ENCODE measurements at places on chromosomes 7 and 10.

GRCh38 chr7:18941207-18941606 is 176.2 kb downstream of the TWIST1 start:
- peak; percentile 5 for DNase-seq

DNA sequence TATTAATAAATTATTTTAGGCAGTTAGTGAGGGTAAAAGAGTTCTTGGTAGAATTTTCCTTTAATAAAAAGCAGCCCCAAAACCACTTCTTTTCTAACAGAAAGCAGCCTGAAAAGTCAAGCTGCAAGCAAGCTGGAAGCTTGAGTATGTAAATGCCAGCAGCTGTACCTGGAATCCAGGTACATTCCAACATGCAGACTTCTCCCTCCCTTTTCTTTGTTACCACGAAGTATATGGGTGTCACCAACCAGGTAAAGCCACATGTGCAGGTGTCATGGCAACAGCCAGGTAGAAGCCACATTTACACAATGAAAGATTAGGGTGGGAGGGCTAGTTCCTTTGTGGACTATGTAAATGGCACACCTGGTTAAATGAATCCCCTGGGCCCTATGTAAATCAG is 114.6 kb downstream of the EPC1 start:
- DNase-seq = no peak

GRCh38 chr10:6272126-6272525 is 69.4 kb downstream of the PFKFB3 start:
- DNase-seq = no peak

DNA sequence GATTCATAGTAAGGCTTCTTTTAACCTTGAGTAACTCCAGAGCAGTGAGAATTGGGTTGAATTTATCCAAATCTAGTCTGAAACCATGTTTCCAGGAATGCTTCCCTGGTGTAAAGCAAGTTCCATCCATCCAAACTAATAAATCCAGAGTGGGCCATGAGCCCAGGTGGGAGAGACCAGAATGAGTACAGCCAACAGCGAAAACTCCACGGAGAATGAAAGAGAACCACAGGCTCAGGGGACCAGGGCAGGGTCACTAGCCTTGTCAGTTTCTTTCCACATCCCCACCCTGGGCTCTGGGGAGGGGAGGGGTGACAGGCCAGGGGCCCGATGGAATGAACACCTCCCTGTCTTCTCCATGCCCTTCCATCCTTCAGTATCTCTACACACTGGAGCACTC is 180.1 kb downstream of the NEURL1 start:
- no peak for DNase-seq

- DNase-seq = no peak
Observed at GRCh38 chr10:71390461-71390835, 6.3 kb upstream of the CDH23 start.

DNA sequence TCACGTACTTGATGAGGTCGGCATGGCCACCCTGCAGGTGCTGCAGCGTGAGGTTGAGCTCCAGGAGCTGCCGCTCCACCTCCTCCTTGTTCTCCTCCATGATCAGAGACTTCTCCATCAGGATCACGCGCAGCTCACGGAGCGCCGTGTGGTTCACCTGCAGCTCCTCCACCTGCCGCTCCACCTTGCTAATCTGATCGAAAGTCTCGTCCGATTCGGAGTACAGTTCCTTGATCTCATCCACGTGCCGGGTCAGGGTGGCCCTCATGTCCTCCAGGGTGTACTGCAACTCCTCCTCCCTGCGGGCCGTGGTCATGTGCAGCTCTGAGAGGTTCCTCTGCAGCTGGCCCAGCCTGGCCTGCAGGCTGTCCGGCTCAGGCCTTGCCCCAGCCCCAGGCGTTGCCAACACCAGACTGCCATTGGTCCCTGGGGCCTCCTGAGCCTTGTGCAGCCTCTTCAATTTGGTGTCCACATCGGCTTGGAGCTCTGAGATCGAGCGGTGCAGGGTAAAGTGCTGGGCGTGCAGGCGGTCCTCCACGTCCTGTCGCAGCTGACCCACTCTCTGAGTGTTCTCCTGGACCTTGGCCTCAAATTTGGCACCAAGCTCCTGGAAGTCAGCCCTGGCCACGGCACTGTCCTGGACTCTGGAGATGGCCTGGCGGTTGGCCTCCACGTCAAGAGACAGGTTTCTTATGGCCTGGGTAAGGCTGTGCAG is 13.9 kb downstream of the MMRN2 start:
- no peak for DNase-seq

DNA sequence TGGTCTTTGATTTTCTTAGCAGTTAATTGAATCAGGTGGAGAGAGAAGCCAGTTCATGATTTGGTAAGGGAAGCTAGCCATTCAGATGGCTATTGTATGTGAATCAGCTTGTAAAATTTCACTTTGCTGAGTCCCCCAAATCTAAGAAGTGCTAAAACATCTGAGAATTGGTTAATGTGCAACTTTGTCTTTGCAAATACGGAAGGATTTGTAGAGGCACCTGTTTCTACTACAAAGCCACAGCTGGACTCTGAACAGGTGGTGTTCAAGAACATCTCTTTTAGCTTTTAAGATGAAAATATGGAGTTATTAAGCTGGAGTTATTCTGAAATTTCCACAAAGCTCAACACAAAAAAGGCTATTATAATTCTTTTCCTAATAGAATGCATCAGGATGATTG is 132.6 kb downstream of the VPS50 start:
- no peak for DNase-seq

DNA sequence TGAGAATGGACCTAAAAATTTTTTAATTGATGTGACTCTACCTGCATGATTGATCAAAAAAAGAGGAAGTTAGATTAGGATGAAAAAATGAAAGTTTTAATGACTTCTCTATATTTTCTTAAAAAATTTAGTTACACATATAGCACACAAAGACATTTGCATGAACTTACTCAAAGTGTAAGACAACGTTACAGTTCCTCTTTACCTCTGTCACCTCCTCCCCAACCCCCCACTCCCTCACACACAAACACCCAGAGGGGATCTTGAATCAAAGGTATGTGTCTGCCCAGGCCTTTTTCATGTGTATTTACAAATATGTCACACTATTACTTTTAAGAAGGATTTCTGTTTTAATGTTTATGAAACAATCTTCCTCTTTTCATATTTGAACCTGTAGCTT is 20.6 kb upstream of the CDCA7L start:
- no peak for DNase-seq

DNA sequence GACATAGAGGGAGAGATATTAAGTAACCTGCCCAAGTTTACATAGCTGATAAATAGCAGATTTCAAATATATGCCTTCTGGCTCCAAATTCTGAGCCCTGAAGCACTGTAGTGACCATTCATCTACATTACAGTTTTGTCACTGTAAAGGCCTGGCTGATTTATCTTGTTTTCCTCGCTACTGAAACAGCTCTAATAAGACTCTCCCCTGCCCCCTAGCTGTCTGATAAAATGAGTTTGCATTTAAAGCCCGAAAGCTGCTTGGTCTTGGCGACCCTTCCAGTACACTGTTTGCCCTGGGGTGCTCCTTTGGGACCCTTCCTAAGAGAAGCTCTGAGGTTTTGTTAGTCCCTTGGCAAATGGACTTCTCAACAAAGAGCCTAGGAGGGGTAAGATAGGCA is 59.7 kb upstream of the RAB11FIP2 start:
- peak; percentile 61 for DNase-seq

DNA sequence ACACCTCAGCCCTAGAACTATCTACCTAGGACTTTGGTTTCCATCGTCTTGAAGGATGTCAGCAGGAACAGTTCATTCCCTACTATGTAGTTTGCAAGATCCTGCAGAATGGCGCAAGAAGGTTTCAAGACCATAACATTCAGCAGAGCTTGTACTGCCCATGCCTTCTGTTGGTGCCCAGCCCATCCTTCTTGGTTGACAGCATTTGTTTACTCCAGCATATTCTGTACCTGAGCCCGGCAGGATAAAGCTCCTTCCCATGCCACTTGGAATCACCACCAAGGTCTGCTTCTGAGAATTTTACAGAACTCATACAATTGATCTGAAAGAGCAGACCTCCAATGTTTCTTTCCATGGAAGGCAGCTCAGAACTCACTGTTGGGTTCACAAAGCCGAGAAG is 150.8 kb downstream of the ARID5B start:
- peak; percentile 33 for DNase-seq

DNA sequence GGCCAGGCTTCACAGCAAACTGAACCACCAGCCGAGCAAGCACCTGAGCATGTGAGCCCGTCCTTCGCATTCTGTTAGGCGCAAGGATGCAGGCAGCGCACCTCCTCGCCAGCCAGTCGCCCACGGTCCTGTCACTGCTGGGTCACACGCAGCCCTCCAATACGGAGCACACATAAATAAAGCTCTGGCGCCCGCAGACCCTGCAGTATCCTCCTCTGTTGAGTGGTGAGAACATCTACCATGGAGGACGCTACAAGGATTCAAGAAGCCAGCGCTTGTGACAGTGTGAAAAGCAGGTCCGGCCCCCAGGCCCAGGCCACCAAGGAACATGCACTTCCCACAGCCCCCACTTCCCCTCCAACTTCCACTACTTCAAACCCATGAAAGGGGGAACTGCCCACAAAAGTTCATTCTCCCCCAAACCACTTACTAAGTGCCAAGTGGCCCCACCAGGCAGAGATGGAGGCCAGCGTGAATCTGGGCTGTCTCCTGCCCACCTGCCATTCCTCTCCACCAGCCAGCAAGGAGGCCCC is 34.8 kb downstream of the VOPP1 start:
- DNase-seq = no peak

DNA sequence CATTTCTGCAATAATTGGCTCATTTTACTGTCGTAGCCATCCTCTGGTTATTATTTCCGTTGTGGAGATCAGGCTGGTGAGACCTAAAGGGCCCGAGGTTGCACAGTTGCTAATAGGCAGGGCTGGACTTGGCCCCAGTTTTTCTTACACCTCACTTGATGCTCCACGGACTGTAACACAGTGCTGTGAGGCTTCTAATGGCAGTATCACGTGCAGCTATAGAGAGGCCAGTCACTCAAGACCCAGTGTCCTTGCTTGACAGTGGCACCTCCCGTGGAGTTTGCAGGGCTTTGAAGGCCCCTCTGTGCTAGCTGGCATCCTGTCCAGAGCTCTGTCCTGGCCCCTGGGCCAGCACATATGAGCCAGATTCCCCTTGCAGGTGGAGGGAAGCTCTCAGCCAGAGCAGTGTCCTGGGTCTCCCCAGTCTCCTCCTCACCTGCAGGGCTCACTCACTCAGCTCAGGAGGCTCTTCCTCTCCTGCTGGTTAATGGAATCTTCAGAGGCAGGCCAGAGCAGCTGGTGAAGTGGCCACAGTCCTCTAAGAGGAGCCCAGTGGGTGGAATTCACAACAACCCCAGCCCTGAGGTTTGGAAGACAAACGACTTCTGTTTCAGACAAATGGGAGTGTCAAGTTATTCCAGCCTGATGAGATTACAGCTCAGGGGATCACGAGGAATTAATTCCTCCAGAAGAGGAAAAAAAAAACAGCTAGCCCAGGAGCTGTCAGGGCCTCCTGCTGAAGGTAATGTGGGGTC is 114.2 kb upstream of the FAM180A start:
- DNase-seq = no peak

GRCh38 chr7:89002981-89003956 is 207.7 kb upstream of the TEX47 start:
- no peak for DNase-seq

GRCh38 chr10:789831-790701 is 100.6 kb upstream of the DIP2C start:
- DNase-seq = no peak

- DNase-seq = peak; percentile 43
Observed at GRCh38 chr10:7261351-7261750, 149.5 kb downstream of the SFMBT2 start.

GRCh38 chr10:77967611-77968022 is 41.1 kb upstream of the DLG5 start:
- DNase-seq = no peak

GRCh38 chr7:23012186-23012585 is 1.7 kb downstream of the HYCC1 start:
- DNase-seq = no peak

DNA sequence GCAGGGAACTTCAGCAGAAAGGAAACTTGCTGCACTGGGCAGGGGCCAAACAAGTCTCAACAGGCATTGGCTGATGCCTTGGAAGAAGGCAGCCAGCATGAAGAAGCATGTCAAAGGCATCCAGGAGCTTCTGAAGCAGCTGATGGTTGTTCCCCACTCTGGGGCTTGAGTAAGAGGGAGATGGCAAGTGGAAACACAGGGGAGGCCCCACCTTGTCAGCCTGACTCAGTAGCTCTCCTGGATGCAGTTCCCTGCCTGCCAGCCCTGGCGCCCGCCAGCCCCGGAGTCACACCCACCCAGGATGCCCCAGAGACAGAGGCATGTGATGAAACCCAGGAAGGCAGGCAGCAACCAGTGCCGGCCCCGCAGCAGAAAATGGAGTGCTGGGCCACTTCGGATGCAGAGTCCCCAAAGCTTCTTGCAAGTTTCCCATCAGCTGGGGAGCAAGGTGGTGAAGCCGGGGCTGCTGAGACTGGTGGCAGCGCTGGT is 96.5 kb downstream of the TACC2 start:
- DNase-seq = no peak

DNA sequence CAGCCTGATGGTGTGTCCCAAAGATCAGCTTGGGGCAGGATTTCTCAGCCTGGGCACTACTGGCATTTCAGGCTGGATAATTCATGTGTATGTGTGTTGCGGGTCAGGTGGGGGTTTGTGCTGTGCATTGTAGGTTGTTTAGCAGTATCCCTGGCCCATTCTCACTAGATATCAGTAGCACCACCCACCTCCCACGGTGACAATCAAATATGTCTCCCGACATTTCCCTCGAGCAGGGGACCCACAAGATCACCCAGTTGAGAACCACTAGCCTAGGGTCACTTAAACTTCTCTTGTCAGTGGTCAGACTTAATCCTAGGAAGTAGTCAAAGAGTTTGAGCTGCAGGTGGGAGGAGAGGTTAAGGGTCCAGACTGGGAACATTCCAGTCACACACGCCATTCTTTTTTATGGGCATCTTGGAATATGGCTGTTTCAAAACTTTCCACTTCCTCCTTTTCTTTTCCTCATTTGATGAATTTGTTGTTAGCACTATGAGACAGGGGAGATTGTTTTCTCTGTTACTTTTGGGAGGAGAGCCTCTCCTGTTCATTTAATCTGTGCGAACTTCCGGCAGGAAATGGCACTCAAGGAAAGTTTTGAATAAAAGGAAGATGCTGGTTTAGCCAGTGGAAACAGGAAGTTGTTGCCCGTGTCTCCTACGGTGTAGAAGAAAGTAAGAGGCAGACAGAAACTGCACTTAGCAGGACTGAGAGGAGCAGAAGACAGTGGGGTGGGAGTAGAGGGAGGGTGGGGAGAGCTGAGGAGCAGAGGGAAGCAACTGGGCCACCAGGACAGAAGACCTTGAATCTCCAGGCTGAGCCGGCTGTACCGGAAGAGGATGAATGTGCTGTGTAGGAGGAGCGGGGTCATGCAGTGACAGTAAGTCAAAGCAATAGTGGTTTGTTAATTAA is 17.6 kb upstream of the EXOC6 start:
- no peak for DNase-seq

- no peak for DNase-seq
Observed at GRCh38 chr7:336810-337566, 47.0 kb downstream of the FOXL3 start.

Data from cardiac fibroblast (primary cell).